Fibroblast of upper back skin (primary cell): ENCODE measurements at places on chromosomes 3 and 15.

DNA sequence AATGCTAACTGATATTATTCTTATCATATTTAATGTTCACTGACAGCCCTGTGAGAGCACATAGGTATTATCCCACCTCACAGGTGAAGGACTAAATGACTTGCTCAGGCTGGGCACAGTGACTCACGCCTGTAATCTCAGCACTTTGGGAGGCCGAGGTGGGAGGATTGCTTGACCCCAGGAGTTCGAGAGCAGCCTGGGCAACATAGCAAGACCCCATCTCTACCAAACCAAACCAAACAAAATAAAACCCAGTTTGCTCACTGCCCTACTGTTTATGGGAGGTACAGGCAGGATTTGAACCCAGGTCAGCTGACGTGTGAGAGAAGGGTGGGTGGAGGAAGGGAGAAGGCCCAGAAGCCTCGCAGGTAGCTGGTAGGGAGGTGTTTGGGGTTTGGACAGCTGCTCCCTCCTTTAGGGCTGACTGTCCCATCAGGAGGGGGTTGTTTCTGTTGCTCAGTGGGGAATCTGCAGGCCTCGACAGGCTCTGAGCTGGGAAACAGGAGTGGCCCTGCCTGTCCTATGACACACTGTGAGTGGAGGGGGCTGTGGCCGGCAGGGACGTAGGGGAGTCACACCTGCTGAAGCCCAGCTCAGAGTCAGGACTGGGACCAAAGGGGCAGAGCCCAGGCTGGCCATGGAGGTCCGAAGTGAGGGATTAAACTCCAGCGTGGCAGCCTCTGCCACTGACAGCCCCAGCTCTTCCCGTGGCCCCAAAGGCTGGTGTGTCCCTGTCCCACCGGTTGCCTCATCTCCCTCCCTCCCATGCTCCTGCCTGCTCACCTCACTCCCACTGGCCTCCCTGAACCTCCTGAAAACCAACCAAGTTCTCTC, 25.3 kb downstream of the BHLHE40 start:
- DNase-seq, result no peak

DNA sequence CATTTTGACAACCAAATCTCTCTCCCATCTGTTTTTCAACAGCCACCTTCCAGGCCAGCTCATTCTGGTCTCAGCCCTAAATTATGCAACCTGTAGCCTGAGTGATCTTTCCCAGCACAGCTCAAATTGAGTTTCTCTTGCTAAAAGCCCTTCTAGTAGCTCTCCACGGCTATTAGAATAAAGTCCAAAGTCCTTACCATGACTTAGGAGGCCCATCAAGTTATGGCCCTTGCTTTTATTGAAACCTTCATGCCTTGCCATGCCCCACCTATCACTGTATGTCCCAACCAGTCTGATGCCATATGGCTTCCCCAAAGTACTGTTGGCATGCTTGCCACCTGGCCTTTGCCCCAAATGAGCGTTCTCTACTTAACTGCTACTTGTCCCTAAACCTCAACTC, 303.5 kb upstream of the GADL1 start:
- no peak for DNase-seq

DNA sequence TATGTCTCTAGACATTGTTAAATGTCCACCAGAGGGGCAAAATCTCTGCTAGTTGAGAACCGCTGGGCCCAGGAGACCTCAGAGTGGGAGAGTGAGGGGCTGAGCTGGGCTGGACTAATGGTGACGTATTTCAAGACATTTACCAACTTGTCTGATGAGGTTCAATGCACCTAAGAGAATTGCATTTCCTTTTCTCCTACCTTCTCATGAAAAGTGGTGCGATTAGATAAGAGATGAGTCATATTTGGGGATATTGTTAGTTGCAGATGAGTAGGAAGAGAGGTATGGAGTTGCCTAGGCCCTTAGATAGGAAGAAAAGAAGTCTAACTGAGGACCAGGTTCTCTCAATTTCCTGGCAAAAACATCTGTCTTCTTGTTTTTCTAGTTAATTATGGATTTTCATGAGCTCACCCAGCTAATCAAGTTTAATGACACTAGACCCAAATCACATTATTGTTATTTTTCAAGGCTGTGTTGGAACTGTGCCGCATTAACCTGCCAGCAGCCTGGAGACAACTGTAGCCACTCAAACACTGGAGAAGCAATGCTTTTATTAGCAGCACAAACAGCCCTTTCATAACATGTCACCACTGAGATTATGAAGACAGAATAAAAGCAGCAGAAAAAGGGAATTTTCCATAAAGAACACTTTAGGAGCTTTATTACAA, 144.2 kb downstream of the PDCD6IP start:
- DNase-seq, result peak; percentile 9

- no peak for DNase-seq
Observed at GRCh38 chr15:73150831-73151230, 98.6 kb downstream of the NEO1 start.

DNA sequence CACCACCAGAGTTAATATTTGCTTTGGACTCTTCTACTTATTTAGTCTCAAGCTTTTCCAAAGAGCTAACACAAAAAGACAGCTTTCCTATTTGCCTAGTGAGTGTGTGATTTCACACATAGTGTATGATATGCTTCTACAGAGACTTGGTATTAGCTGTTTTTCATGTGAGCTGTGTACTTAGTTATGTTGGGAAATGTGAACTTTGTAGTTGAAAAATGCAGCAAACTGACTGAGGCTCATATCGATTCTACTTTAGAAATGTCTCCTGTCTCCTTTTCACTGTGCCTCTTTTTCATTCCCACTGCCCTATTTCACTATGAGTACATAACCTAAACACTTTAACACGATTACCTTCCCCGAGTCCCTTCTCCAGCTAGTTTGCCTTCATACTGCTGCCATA, 136.5 kb downstream of the ALCAM start:
- no peak for DNase-seq

- DNase-seq, result peak; percentile 3
Observed at GRCh38 chr3:66179793-66180192, 41.0 kb upstream of the SLC25A26 start.

GRCh38 chr3:192444096-192444790, 283.1 kb downstream of the FGF12 start:
- peak; percentile 61 for DNase-seq

GRCh38 chr15:39792025-39792843, 9.6 kb upstream of the FSIP1 start:
- DNase-seq, result no peak

GRCh38 chr3:76403556-76403955, 618.2 kb upstream of the ZNF717 start:
- DNase-seq, result peak; percentile 31

GRCh38 chr15:91308855-91309254, 208.8 kb downstream of the SV2B start:
- no peak for DNase-seq

GRCh38 chr3:64131725-64132469, 93.4 kb downstream of the PRICKLE2 start:
- no peak for DNase-seq

GRCh38 chr15:90902840-90903732, at the start of gene MAN2A2:
Gene MAN2A2, plus strand, starts transcription at chr15:90903302. Its CDS starts 906 bp downstream, at chr15:90904208.
- no peak for DNase-seq

DNA sequence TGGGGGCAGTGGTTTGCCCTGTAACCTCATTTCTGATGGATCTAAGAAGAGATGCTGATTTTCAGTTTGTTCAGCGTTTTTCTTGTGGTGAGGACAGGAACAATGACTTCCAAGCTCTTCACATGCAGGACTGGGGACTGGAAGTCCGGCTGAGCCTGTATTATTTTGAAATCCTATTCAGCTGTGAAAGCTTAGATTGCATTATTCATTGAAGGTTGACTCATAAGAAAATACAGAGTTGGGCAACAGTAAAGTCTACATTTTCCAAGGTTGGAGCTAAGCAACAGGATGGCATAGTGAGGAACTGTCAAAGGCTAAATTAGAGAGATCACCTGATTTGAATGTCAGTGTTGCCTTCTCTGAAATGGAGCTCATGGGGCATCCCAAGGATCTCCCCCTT, 230.9 kb upstream of the FEZF2 start:
- peak; percentile 82 for DNase-seq

DNA sequence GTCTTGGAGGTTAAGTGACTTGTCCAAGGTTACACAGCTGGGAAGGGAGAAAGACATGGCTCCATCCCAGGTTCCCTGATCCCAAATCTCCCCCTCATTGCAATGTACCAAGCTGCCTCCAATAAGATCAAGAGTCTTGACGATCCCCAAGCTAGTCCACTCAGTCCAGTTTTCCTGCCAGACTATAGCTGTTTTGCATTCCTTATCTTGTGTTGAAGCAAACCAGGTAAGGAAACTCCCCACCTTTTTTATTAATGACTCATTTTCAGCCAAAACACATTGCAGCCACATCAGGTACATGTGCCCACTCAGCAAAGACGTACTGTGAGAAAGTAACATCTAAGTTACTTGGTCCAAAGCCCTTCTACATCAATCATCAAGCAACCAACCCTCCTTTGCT, 41.9 kb downstream of the LIPC start:
- DNase-seq, result peak; percentile 84

- DNase-seq, result peak; percentile 89
Observed at GRCh38 chr3:179451265-179452175, at the start of gene GNB4. Gene GNB4, minus strand, starts transcription at chr3:179451470. Its CDS starts 25,270 bp downstream, at chr3:179426200.

DNA sequence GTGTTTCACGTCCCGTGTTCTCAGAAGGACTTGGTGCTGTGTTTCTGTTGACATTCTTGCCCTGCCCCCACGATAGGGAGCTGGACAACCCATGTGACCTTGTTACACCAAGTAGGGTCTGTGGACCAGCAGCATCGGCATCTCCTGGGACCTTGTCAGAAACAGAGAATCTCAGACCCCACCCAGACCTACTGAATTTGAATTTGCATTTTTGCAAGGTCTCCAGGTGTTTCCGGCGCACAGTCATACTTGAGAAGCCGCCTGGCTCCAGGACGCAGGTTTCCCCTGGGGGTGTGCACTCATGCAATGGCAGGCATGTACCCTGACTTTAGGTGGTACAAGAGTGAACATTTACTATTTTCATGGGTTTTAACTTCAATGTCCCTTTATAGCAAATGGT, 117.9 kb downstream of the TLE3 start:
- DNase-seq, result no peak

- peak; percentile 93 for DNase-seq
Observed at GRCh38 chr15:60399931-60400330, 2.1 kb upstream of the ANXA2 start.

GRCh38 chr3:193729601-193730000, 136.6 kb downstream of the OPA1 start:
- DNase-seq, result no peak

DNA sequence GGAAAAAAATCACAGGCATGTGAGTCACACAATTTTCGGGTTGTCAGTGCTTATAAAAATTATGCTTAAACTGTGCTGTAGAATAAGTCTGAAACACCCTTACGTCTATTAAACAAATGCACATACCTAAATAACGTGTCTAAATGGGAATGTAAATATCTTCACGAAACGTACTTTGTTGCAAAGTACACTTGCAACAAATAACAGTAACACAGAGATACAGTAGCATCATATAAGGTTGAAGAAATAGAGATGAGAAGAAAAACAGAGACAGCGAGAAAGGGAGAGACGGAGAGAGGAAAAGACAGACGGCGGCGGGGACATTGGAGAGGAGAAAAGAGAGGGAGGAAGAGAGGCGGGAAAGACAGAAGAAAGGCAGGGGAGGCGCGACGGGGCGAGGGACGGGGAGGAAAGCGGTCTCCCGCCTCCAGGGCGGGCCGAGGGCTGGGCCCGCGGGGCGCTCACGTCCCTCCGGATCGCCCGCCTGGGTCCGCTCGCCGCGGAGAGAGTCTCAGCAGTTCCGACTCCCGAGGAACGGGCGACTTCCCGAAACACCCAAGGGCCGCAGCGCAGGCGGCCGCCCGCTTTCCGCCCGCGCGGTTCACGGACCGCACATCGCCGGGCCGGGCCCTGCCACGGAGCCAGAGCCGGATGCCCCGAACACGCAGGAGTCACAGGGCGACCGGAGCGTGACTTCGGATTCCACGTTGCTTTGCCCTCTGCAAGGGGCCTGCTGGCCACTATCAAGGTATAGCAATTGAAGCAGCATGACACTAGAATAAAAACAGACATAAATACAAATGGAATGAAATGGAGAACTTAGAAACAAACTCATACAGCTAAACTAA, 153.4 kb downstream of the LMLN start:
- DNase-seq, result peak; percentile 6

- no peak for DNase-seq
Observed at GRCh38 chr15:46858150-46858549, 859.2 kb upstream of the SEMA6D start.

DNA sequence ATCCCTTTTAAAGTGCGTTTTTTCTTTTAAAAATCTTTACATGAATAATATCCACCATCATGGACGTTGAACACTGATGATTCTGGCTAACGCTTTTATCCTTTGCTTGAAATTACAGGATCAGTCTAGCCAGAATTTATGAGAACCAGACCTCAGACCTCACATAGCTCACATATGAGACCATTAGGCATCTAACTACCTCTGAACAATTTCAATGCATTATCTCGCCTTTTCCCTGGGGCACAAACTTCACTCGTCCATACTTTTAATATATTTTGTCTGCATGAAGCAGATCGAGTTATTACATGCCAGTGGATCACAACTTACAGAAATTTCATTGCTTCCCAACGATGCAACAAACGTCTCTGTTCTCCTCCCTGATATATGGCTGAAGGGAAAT, 105.6 kb downstream of the MEIS2 start:
- DNase-seq, result peak; percentile 12

GRCh38 chr15:29888646-29889045, 66.4 kb upstream of the TJP1 start:
- DNase-seq, result peak; percentile 50

- peak; percentile 57 for DNase-seq
Observed at GRCh38 chr15:55587321-55588069, 650 bp downstream of the PYGO1 start.

DNA sequence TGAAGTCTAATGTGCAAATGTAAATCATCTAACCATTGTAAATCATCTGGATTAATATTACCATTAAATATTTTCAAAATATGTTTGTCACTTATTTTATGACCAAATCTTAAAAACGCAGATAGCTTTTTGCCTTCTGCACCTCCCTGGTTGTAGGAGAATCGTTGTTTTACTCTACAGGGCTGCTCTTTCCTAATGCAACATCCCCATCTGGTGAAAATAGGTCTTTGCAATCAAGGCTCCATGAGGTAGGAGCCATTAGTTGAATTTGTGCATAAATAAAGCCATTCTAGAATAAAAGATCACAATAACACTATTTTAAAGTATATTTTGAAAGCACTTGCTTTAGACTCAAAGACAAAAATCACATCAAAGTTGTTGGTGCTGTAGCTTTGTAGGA, 535.6 kb upstream of the AGTR1 start:
- DNase-seq, result no peak
